ENCODE measurements at places on chromosomes 16 and 17.
A peak's percentile ranks its signal among the peaks of the same experiment; 100 is the strongest.

GRCh38 chr17:62444063-62444462, 20.4 kb downstream of the METTL2A start:
- H3K27me3 ChIP-seq: no peaks in the 10 kb centered on the region
- peaks cover 34% of the 10 kb centered on the region for H3K36me3 ChIP-seq
- H3K27ac ChIP-seq: no peak overlapping the region
- no peaks in the 10 kb centered on the region for H3K4me1 ChIP-seq

DNA sequence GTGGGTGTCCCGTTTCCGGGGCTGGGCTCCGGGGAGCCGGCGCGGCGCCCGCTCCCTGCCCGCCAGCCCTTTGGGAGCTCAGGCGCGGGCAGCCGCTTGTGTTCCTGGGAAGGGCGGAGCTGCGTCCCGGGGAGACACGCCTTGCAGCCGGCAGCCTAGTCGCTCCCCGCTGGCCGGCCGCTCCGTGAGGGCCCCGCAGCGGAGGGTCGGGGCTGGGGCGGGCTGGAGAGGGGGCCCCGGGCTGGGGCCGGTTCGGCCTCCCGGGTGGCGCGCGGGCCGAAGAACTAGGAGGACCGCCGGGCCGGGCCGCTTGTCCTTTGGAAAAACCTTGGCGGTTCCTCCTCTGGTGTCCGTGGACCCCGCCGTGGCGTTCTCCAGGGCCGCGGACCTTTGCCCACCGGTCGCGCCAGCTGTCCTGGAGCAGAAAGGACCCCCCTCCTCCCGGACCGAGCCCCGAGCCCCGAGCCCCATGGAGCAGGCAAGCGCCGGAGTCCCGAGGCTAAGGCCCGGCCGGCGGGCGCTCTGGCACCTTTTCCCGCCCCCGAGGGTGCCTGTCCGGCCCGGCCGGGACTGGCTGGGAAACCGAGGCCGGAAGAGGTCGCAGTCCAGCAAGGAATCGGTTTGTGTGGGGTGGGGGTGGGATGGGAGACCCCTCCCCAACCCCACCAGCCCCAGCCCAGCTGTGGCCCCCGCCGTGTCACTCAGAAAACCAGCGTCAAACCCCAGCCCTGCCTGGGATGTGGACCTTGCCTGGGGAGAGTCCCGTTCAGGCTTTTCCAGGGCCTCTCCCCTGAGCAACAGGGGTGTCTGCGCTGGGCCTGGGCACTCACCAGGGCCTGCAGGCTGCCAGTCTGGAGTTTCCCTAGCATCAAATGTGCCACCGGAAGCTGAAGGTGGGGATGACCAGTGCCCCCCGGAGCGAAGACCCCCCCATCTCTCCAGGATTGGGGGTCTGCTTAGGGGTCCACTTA, 6.8 kb upstream of the TBC1D3B start:
- no peak overlapping the region for H3K27ac ChIP-seq
- no peaks in the 10 kb centered on the region for H3K4me1 ChIP-seq
- H3K36me3 ChIP-seq: no peaks in the 10 kb centered on the region
- peak overlapping the region; percentile 72 for H3K4me3 ChIP-seq
- peaks cover 9% of the 10 kb centered on the region for H3K27me3 ChIP-seq

DNA sequence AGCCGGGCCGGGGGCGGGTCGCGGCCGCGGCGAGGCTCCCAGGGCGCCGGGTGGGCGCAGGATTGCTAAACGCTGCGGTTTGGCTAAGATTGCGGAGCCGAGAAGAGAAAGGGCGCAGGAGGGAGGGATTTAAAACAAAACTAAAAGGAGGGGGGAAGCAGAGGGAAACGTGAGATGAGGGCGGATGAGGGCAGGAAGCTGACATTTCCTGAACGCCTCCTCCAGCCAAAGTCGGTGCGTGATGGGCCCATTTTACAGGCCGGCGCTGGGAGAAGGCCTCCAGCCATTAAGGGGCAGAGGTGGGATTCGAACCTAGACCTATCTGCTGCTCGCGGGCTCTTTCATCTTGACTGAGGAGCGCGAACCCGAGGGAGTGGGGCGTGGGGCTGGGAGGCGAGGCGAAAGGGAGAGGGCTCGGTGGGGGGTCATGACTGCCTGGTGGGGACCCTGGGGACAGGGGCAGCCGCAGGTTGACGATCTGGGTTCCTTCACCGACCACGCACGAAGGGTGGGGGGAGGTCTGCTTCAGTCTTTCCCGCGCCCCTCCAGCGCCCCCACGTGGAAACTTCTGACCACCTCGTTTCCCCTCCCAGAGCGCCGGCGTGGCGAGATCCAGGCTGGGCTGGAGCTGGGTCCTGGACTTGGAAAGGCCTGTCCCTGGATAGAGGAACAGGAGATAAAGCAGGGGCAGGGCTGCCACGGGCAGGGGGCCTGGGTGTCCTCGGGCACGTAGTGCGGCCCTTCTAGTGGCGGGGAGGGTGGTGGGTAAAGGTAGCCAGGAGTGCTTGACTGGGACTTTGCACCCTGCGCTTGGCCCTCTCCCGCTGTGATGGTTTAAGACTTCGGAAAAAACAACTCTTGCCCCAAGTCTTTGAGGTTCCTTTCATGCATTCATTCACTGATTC, 3.8 kb upstream of the TAC4 start:
- peak; percentile 86 for DNase-seq
- no peaks in the 10 kb centered on the region for H3K27me3 ChIP-seq
- H3K36me3 ChIP-seq: no peaks in the 10 kb centered on the region
- no peaks in the 10 kb centered on the region for H3K4me1 ChIP-seq
- H3K27ac ChIP-seq: no peak overlapping the region

DNA sequence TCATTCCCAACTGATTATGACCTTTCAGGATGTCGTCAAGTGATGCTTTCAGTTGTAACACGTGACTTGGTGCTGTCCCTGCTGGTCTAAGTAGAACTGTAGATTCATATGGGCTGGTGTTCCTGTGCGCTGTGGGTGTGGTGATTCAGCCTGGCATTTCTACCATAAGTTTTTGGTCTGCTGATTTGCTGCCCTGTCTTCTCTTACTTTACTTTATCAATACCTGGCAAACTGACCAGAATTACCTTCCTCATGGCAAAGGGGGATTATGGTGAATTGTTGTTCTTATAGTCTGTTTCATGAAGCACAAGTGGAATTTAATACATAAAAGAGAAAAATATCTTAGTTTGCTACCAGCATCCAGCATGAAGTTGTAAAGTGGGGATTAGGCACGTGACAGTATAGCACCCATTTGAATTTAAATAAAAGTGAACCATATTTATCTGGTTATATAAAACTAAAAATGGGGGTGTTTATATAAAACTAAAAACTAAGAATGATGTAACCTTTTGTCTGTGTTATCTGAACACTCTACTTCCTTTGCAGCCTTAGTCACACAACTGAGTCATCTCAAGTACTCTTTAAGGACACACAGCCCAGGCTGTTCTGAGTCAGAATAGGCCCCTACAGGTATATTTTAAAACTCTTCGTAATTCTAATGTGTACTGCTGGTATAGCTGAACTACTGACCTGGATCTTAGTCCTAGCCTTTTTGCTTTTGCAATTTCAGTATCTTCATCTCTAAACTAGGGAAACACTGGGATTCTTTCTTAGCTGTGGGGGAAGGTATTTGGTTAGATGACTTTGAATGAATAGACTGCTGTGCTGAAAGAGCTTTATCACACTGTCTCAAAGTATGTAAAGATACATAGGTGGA, 28.3 kb downstream of the TTC19 start:
- DNase-seq: no peak
- H3K4me1 ChIP-seq: no peaks in the 10 kb centered on the region
- H3K27me3 ChIP-seq: no peaks in the 10 kb centered on the region
- no peak overlapping the region for H3K4me3 ChIP-seq
- H3K27ac ChIP-seq: no peak overlapping the region

Measured in H9 (cell line).